ENCODE measurements at places on chromosomes 4 and X. TPM values are rescaled to one million over a fixed set of nuclear protein-coding genes. Genes with fewer than 3 reads are reported as not detected.
A peak's percentile ranks its signal among the peaks of the same experiment; 100 is the strongest.

DNA sequence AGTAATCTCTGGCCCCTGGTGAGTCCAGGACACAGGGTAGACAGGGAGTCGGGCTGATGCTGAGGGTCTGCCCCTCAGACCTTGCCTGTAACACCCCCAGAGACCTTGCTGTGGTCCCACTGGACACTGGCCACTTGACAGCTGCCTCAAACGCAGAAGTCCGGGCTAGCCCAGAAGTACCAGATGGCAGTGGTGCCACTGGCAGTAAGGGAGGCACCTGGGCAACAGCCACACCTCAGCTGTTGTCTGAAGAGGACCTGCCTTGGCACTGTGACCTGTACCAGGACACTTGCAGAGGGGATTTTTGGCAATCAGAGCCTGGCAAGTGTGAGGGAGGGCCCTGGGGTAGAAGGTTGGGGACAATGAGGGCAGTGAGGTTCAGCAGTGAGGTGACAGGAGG, 63.3 kb upstream of the UXT start:
- DNase-seq, result no peak

DNA sequence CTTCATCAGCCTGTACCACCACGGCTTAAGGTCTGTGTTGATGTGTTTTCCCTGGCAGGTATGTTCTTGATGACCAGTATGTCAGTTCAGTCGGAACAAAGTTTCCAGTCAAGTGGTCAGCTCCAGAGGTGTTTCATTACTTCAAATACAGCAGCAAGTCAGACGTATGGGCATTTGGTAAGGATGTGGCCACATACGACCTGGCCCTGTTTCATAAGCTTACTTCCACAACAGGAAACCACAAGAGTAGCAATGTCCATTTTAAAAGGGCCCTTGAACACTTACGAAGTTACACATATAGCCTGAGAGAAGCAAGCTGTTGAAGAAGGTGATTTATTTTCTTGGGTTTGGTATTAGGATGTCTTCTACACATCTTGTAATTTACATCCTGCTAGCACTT, 46.1 kb downstream of the BMX start:
- peak; percentile 2 for DNase-seq

CSN2 gene
- not detected for total RNA-seq

- DNase-seq, result no peak
Observed at GRCh38 chr4:161186750-161187149, 977.0 kb downstream of the FSTL5 start.

DNA sequence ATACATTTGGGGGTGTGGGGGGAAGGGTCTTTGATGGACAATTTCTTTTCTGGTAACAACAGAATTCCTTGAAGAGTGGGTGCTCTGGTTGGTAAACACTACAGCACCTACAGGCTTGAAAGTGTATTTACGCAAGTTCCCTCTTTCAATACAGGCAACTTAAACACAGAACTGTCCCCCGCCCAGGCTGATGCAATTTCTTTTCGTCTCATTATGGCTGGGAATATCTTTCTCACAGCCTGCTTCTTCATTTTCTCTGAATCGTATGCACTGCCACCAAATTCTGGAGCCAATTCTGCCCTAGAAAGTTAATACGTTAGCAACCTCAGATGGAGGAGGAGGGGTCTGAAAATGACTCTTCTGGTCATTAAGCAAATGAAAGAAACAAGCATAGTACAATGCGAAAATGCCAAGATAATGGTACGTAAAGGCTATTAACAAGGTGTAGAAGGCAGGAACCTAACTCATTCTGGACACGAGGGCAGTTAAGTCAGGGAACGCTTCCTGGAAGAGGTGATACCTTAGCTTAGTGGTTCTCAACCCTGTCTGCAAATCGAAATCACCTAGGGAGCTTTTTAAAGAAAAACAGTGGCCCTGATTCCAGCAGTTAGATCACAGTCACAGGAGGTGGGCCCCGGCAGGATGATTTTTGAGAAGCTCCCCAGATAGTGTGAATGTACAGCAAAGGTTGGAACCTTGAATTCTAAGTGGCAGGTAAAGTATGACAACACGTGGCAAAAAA, 1.0 kb downstream of the AGA start:
- no peak for DNase-seq

All from HT1080 (cell line).